CD4-positive, alpha-beta T cell (primary cell): ENCODE measurements at places on chromosomes 1 and 21.

GRCh38 chr1:153919876-153920852, 2.6 kb downstream of the GATAD2B start:
- no peak for DNase-seq

DNA sequence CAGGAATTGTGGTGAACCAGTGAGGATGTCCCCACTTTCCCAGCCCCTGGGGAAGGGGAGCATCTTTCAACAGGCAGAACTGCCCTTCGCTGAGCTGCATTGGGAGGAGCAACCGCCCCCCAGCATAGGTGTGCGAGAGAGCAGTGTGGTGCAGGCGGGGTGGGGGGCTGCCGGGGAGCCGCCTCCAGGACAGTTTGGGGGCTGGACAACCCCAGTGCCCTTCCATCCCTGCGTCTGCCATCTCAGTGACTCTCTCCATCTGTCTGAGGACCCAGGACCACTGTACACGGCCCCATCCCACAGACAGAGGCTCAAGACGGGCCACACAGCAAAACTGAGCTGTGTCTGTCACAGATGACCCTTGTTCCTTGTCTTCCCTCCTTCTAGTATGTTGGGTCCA, 14.2 kb downstream of the PODN start:
- DNase-seq = no peak

DNA sequence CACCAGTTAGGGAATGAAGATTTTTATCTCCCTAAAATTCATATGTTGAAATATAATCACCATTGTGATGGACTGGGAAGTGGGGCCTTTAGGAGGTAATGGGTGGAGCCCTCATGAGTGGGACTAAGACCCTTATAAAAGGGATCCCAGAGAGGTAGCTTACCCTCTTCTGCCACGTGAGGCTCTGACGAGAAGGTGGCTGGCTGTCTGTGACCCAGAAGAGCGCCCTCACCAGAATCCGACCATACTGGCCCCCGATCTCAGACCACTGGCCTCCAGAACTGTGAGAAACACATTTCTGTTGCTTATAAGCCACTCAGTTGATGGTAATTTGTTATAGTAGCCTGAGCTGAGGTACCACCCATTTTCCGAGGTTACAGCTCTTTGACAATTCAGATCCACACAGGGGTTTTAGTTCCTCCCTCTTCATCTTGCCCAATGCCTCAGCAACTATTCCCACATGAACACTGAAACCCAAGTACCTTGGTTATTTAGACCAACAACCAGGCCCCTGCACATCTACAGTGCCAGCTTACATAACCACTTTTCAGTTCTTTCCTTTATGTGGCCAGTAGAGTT, 27.6 kb upstream of the HUNK start:
- DNase-seq = no peak

DNA sequence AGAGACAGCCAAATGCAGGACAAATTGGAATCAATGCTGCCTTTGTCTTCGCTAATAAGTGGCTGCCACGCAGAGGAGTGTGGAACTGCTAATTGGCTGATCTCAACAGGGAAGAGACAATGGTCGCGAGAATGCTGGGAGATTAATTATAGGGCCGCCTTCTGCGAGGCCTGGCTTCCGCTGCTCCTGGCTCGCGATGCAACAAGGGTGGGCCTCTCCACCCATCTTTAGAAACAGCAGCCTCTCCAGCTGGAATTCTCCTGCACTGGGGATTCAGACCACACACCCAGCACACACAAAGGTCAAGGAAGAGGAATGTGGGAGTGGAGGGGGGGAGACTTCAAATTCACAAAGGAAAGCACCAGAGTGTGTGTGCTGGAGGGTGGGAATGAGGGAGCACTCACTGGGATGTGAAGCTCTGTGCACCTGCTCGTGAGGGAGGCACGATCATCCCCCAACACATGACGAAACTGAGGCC, 200.7 kb upstream of the GRIK3 start:
- no peak for DNase-seq

GRCh38 chr1:29782846-29783507, 546.7 kb downstream of the PTPRU start:
- no peak for DNase-seq

GRCh38 chr1:162536511-162536910, 25.0 kb upstream of the UAP1 start:
- no peak for DNase-seq

DNA sequence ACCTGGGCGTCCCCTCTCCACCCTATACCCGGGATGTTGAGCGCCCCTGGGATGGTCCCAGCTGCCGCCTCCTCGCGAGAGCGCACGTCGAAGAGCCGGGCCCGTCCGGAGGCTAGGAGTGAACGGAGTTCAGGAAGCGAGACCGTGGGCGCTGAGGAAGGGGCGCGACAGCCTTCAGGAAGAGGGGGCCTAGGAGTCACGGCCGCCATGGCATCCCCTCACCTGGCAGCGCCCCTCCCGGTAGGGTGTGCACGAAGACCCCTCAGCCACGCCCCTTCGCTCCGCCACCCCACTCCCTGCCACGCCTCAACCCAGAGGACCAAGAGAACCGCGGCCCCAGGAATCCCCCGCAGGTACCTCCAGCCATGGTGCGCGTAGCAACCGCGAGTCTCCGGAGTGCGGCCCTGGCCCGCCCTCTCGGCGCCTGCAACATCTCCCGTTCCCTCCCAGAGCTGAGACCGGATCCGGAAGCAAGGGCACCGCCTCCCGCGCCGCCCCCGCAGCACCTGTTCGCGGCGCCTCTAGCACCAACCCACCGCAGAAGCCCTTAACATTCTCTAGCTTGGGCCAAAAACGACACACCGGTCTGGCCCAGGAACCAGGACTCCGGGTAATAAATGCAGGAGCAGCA, at the start of gene TSTD1:
TSS of gene TSTD1 (minus strand) at position 442 of the 631 bp plus-strand sequence. CDS start at position 367, 75 bp downstream.
- peak; percentile 87 for DNase-seq

DNA sequence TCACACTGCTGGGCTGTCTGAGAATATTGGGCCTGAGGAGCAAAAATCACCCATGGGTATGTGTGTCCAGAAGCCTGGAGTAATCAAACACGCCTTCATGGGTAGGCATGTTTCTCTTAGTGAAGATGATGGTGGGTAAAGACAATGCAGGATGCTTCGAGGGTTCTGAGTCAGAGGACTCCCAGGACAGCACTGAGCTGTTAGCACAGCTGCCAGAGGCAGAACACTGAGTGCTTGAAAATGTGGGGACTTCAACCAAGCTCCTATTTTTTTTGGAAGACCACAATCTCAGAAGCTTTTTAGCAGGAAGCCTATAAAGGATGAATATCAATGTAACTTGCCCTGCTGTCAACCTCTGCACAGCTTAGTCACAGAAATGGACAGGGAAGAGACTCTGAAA, 7.9 kb upstream of the NT5C1A start:
- no peak for DNase-seq

GRCh38 chr1:43981135-43981491, 2.1 kb downstream of the B4GALT2 start:
- DNase-seq = no peak

- no peak for DNase-seq
These were observed 34.6 kb upstream of the TNFSF4 start for GRCh38 chr1:173241528-173242347.

- no peak for DNase-seq
These were observed 5.3 kb downstream of the OLFML2B start for GRCh38 chr1:162018418-162018817.

- DNase-seq = no peak
These were observed 16.0 kb downstream of the DNAJC16 start for GRCh38 chr1:15542388-15543250.

GRCh38 chr1:19177811-19178210, 32.3 kb downstream of the UBR4 start:
- DNase-seq = no peak

GRCh38 chr21:28410256-28410655, 582.4 kb downstream of the LTN1 start:
- DNase-seq = no peak

- DNase-seq = no peak
These were observed 388.6 kb downstream of the MATN1 start for GRCh38 chr1:30334767-30335166.

DNA sequence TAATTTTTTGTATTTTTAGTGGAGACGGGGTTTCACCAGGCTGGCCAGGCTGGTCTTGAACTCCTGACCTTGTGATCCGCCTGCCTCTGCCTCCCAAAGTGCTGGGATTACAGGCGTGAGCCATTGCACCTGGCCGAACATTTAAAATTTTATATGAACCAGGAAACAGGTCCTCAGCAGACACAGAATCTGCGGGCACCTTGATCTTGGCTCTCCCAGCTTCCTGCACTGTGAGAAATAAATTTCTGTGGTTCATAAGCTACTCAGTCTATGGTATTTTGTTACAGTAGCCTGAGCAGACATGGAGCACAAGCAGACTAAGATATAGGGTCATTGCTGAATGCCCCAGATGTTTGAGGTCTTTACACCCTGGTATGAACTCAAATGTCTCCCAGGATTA, 23.6 kb upstream of the CTH start:
- DNase-seq = no peak

GRCh38 chr1:174428033-174428432, 19.7 kb upstream of the GPR52 start:
- no peak for DNase-seq

- DNase-seq = no peak
These were observed 465 bp downstream of the HUNK start for GRCh38 chr21:31873275-31873695.

GRCh38 chr1:27095576-27095975, 59.3 kb downstream of the SLC9A1 start:
- no peak for DNase-seq

DNA sequence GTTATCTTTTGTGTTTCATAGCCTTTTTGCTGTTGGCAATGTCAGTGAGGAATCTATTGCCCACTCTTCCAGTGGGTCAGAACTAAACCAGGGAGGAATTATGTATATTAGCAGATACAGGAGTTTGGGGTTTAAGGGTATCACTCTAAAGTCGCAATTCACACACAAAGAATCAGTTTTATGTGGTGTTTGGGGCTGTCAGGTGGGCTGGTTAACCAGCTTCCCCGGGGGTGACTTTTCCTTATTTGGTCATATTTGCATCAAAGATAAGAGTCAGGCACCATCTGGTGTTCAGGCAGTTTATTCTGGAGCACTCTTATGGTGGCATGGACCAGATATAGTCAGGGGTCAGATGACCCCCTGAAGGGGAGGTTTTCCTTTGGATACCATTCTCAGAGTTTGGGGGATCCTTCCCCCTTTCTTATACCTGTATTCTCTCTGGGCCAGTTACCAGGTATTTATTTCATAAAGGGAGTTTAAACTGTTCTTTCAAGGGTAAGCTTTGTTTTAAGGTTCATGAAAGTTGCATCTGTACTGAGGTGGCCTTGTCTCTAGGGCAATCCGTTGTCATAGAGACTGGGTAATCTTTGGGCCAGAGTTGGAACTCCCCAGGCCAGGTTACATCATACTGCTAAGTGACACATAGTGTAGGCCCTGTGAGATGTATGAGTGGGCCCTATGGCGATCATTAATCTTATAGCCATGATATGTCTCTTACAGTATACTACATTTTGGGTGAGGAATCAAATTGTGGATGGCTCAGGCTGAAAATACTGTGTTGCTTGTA, 148.2 kb downstream of the RWDD3 start:
- DNase-seq = no peak

DNA sequence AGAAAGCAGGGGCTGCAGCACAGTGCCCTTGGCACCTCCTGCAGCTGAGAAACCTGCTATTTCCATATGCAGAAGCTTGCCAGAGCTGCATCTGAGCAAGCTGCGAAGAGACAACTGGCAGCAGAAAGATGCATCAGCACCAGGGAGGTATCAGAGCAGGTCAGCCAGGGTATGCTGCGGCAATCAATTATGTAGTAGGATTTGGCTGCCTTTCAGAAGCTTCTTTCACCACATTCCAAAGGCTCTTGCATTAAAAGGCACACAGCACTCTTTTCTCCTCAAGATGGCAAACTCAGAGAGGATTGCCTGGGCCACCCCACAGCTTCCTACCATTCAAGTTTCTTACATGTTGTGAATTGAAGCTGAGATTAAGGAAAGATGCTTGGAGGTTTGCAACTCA, 47.6 kb upstream of the RAP1A start:
- DNase-seq = no peak

DNA sequence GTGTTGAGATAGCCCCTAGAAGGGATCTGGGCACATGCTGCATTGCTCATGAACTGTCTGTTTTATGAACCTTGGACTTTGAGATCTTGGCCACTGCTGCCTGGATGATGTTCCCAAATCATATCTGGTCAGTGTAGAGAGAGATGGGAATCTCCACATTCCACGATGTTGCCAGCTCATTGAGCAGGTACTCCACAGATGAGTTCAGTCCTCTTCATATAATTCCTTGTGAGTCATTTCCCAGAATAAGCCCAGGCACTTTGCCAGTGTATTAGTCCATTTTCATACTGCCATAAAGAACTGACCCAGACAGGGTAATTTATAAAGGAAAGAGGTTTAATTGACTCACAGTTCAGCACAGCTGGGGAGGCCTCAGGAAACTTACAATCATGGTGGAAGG, 254.0 kb upstream of the RUNX1 start:
- no peak for DNase-seq
